EH (cell line): ENCODE measurements at places on chromosomes 16 and 17.

GRCh38 chr16:67423611-67424260 is 7.2 kb upstream of the HSD11B2 start:
- no peak for DNase-seq

- no peak for DNase-seq
Measured at GRCh38 chr16:16031401-16031800, 82.0 kb downstream of the ABCC1 start.

DNA sequence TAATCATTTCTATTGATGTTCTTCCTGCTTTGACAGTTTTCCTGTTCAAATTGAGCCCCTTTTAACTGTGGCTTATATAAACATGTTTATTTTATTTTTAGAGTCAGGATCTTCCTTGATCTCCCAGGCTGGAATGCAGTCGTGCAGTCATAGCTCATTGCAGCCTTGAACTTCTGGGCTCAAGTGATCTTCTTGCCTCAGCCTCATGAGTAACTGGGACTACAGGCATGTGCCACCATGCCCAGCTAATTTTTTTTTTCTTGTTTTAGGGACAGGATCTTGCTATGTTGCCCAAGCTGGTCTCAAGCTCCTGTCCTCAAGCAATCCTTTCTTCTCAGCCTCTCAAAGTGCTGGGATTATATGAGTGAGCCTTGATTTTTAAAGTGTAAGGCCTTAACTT is 14.7 kb downstream of the PHKB start:
- DNase-seq = peak; percentile 74

DNA sequence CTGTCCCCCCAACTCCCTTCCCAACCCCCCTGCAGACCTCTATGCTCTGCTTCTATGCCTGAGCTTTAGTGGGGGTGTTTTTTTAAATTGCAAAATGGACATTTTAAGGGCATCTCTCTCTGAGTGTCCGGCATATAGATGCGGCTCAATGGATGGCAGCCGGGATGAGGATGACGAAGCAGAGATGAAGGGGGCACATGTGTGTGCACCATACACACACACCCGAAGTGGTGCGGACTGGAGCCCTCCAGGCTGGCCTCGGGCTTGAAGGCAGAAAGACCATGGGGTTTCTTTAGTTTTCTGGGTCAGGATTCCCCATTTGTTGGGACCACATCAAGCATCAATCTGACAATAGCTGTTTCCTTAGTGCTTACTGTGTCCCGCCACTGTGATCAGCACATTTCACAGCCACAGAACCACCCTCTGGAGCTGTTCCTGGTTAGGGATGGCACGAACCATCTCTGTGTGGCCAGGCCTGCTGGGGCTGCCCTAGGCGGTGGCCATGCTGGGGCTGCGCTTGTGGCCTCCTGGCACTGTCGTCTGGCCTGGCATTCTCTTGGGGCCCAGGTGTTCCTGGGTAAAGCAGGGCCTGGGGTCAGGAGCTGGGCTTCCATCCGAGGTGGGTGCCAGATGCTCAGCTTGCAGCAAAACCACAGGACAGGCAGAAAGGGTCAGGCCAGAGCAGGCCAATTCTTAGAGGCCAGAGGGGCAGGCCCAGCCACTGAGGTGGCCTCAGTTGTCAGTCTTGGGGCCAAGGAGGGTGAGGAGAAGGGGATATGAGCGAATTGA is 49.9 kb downstream of the NT5M start:
- DNase-seq = no peak

GRCh38 chr17:8719291-8720246 is 25.1 kb downstream of the CCDC42 start:
- DNase-seq = no peak

DNA sequence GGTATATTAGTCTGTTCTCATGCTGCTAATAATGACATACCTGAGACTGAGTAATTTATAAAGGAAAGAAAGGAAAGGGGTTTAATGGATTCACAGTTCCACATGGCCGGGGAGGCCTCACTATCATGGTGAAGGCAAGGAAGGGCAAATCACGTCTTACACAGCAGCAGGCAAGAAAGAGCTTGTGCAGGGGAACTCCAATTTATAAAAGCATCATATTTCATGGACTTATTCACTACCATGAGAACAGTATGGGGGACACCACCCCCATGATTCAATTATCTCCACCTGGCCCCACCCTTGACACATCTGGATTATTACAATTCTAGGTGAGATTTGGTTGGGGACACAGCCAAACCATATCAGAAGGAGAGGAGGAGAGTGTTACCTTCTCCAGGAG is 17.7 kb upstream of the XYLT1 start:
- DNase-seq = no peak

GRCh38 chr16:88844419-88845036 is 12.2 kb downstream of the GALNS start:
- DNase-seq = no peak
